ENCODE measurements at places on chromosomes 1 and 21.

GRCh38 chr1:108041360-108042142 lies 76.6 kb upstream of the VAV3 start:
- no peak for DNase-seq

- no peak for DNase-seq
These were observed 1156.3 kb upstream of the B3GALT2 start for GRCh38 chr1:194342484-194343262.

DNA sequence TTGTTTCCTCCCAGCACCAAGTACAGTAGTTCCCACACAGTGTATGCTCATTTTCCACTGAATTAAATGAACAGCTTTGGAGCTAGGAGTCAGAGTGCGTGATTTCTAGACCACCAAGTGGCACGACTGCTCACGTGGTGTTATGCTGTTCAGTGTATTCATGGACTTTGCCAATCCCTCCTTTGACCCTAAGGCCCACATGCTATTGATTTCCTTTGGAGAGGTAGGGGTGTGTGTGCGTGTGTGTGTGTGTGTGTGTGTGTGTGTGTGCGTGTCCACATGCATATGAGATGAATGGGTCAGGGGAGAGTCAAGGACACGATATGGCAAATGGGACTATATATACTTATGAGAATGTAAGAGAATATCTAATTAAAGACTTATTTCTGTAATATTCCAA lies 177.2 kb downstream of the LMX1A start:
- no peak for DNase-seq

DNA sequence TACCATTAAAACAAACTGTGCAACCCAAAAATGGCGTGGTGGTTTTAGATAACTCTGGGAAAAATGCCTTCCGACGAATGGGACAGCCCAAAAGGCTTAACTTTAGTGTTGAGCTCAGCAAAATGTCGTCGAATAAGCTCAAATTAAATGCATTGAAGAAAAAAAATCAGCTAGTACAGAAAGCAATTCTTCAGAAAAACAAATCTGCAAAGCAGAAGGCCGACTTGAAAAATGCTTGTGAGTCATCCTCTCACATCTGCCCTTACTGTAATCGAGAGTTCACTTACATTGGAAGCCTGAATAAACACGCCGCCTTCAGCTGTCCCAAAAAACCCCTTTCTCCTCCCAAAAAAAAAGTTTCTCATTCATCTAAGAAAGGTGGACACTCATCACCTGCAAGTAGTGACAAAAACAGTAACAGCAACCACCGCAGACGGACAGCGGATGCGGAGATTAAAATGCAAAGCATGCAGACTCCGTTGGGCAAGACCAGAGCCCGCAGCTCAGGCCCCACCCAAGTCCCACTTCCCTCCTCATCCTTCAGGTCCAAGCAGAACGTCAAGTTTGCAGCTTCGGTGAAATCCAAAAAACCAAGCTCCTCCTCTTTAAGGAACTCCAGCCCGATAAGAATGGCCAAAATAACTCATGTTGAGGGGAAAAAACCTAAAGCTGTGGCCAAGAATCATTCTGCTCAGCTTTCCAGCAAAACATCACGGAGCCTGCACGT lies 82.1 kb downstream of the PRDM2 start:
- DNase-seq = no peak

GRCh38 chr1:212233321-212233720 lies 51.9 kb upstream of the PPP2R5A start:
- DNase-seq = no peak

GRCh38 chr21:29230551-29231261 lies 68.0 kb upstream of the BACH1 start:
- no peak for DNase-seq

- DNase-seq = no peak
These were observed 224.3 kb upstream of the FGGY start for GRCh38 chr1:59072583-59072947.

- no peak for DNase-seq
These were observed 794 bp downstream of the KRTAP12-3 start for GRCh38 chr21:44658541-44658910.

- no peak for DNase-seq
These were observed 123.8 kb downstream of the OSBPL9 start for GRCh38 chr1:51740652-51741051.

Data from activated CD4-positive, alpha-beta T cell treated with anti-CD3 and anti-CD28 coated beads for 1 hour (primary cell).